ENCODE measurements at places on chromosomes 4 and X.

- no peak for DNase-seq
Measured at GRCh38 chr4:145827885-145828284, 110.7 kb downstream of the ZNF827 start.

GRCh38 chr4:120130786-120131185, 64.1 kb upstream of the MAD2L1 start:
- no peak for DNase-seq

GRCh38 chr4:11730545-11730944, 301.9 kb upstream of the HS3ST1 start:
- DNase-seq: no peak

GRCh38 chrX:2714551-2714950, 23.5 kb downstream of the CD99 start:
- DNase-seq: no peak

DNA sequence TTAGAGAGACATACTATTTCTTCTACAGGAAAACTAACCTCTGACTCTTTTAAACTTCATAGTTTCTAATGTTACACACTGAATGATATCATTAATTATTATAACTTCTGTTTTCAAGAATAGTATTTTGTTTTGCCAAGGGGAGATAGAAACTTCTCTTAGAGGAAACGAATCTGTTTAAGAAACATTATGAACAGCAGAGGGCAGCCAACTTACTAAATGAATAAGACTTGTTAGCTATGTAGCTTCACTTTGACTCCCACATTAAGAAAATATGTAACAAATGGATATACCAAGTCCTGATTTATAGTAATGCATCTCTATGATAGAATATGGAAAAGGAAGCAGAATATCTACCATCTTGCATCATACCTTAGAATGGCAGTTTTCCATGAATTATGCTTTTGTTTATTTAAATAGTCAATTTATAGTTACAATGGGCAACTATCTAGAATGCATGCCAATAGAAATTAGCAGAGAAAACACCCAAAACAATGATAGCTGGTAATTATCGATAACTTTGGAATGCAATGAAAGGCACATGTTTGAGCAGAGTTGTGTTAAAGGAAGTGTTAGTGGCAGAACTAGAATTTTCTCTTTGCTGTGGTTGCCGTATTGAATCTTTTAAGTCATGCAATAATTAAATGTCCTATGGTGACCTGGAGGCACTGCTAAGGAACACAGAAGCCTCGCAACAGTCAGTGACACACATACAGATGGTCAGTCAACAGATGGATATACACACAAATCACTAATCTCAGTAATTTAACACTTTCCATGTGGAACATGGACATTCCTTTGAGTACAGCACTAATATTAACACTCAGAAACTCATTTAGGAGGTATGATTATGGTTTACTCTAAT, 105.7 kb upstream of the PDLIM3 start:
- DNase-seq: peak; percentile 89

- DNase-seq: no peak
Measured at GRCh38 chr4:40395166-40395900, 60.2 kb downstream of the CHRNA9 start.

- peak; percentile 33 for DNase-seq
Measured at GRCh38 chr4:48949518-48950219, 36.4 kb upstream of the CWH43 start.

DNA sequence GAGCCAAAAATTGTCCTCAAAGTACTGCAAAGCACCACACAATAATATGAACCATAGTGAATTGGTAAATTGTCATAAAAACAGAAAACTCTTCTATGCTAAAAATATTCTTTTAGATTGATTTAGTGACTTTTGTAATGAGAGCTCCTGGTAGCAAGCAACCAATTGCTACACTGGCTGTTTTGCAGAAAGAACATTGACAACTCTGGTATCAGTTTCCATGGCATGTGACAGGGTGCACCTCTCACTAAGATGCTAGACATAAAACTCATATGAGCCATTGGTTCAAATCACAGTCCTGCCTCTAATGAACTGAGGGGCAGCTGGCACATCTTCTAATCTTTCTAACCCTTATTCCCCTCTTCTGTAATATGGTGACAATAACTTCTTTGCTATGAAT, 212.2 kb downstream of the HS3ST1 start:
- DNase-seq: no peak

- peak; percentile 56 for DNase-seq
Measured at GRCh38 chr4:73732759-73733431, 7.5 kb upstream of the CXCL8 start.

DNA sequence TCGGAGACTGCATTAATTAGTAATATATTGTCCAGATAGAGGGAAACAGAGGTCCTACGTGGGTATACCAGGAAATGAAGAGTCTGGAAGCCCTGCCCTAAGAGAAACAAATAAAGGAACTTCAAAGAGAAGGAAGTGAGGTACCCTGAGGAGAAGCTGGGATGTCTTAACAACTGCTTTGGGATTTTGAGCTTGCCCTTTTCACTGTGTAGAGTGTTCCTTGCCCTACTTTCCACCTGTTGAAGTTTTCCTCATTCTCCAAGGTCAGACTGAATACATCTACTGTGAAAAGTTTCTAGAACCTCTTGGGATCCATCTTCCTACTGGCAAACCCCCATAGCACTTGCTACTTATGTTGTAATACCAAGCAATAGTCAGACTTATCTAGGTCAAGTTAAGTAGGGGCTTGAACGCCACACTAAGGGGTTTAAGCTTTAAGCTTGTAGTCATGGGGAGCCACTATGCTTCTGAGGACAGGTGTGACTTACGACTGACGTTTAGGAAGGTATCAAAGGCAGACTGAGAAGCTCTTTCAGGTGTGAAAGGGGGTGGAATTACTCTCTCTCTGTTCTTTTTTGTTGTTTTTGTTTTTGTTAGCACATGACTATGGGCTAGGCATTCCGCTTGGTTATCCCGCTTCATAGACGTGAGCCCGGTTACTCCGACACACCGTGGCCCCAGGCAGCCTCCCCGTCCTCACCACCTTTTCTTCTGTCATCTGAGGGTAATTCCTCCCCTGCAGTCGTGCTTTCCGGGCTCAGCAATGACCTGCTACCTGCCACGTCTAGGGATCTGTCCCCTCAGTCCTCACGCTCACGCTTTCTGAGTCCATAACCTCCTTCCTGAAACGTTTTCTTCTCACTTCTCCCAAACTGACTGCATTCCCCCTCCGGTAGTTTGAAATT, 959 bp upstream of the REST start:
- DNase-seq: no peak

DNA sequence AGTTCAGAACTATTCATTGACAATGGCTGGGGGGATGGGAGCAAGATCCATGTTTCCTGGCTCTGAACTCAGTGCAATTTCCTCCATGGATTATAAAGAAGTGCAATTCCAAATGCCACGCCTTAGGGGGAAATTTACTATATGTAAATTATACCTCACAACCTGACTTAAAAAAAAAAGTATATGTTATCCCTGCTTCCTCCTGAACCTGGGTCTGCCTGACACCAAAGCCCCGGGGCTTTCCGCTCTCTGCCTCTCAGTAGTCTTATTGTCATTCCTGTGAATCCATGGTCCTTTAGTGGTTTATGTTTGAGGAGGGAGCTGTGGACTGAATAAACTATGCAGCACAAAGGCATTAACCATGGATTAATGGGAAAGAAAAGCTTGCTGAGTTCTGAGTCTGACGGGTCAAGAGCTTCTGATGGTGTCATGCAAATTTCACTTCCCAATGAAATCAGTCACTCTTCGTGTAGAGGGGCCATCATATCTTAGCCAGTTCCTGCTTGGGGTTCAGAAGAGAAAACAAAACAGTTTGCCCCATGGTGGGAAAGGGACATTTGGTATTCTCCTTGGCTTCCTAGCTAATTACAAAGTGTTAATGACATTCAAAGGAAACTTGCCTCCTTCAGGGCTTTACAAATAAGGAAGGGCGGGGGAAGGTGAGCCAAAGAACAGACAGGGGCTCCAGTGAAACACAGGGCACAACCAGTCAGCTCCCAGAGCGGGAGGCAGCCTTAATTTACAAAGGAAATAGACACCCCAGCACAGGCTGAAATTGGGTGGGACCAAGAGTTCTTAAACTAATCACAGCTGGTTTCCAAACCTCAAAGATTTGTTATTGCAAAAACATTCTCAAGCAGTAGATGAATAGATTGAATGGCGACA, 14.3 kb downstream of the FAM9C start:
- peak; percentile 15 for DNase-seq

DNA sequence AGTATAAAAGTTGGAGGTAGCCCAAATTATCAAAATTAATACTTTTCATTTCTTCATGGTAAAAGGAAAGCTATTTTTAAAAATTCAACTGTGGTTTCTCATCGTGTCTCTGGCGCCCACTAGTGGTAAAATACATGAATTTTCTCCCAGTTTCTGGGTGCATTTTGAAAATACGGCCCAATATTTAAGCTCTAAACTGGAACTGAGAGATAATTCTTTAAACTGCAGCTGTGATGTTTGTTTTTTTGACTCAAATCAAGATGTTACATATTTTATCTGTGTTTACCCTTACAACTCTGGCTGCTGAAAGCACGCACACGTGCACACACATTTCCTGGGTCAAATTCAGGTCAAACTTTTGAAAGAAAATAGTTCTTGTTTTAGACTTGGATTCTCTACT, 123.9 kb upstream of the ACSL4 start:
- peak; percentile 47 for DNase-seq

- no peak for DNase-seq
Measured at GRCh38 chr4:119232286-119232685, 19.8 kb downstream of the USP53 start.

GRCh38 chr4:36835246-36835645, 409.3 kb upstream of the NWD2 start:
- no peak for DNase-seq

DNA sequence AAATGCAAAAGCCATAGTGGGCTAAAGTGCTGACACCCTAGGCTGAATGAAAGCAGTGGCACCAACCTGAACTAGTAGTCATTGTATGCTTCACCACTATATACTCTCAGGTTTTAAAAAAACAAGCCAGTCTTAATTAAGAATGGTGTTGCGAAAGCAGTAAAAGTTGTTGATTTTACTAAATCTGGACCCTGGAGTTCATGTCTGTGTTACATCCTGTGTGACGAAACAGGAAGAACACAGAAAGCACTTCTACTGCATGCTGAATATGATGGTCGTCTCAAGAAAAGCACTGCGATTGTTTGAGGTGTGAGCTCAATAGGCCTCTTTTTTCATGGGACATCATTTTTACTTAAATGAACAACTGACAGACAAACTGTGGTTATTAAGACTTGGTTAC, 24.2 kb upstream of the GDPD2 start:
- peak; percentile 39 for DNase-seq

- DNase-seq: no peak
Measured at GRCh38 chr4:87405211-87405820, 14.3 kb upstream of the HSD17B11 start.

GRCh38 chr4:150579551-150580234, 2.3 kb upstream of the MAB21L2 start:
- peak; percentile 39 for DNase-seq

DNA sequence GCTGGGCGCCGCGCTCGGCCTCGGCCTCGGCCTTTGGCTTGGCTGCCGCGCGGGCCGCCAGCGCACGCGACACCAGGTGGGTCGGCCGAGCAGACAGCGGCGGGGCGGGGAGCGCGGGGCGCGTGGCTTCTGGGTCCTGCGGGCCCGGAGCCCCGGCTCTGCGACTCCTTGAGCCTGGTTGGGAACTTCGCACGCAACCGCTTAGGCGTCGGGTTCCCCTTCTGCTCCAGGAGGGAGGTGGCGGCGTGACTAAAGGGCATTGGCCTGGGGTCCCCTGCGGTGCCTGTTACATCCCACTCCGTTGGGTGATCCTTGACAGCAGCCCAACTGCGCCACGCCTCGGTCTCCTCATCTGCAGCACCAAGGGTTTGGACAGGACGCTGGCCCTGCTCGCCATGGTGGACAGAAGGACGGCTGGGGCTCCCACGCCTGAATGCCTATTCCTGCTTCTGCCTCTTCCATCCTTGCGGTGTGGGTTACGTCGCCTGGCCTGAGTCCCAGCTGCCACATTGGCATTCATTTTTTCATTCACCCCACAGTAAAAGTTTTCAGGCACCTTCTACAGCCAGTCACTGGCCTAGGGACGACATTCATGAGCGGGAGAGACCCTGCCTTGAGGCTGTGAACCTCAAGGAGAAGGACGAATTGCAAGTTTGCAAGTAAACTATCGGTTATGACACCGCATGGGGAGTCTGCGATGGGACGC, 631 bp downstream of the EVC start:
- peak; percentile 52 for DNase-seq

DNA sequence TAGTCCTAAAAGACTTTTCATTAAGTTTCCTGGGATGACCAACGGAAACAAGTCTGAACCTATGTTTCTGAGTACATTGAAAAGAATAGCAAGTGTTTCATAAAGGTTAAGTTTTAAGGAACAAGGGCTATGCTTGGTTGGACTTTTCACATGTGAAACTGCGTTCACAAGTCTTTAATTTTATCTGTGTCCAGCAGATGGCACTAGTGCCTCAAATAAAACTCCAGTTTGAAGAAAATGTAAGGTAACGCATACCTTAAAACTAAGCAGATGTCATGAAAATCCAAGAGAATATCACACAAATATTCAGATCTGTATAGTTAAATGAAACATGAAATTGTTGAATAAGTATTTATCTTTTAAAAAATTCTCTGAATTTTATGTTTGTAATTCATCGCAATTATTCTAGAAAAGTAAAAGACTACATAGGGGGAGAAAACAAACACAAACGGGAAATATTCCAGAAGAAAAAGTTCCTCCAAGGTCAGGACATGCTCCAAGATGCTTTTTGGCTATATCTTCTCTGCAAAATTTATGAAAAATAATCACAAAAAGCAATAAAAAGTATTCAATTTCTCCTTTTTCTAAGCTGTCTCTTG, 89.6 kb upstream of the MAD2L1 start:
- peak; percentile 86 for DNase-seq

GRCh38 chr4:186876961-186877626, 153.4 kb upstream of the FAT1 start:
- DNase-seq: no peak

GRCh38 chrX:40778861-40779575, 43.7 kb upstream of the MED14 start:
- DNase-seq: peak; percentile 14

GRCh38 chr4:188869581-188869980, 730.3 kb downstream of the TRIML1 start:
- DNase-seq: peak; percentile 71

GRCh38 chr4:105509291-105509690, 35.4 kb upstream of the PPA2 start:
- no peak for DNase-seq

GRCh38 chr4:139907001-139907809, 241.6 kb downstream of the MGST2 start:
- no peak for DNase-seq

- peak; percentile 8 for DNase-seq
Measured at GRCh38 chr4:125115476-125115875, 199.3 kb upstream of the FAT4 start.

GRCh38 chrX:30895370-30895769, 6.3 kb upstream of the TAB3 start:
- DNase-seq: no peak
